ENCODE measurements at places on chromosomes 1 and 21. TPM values are rescaled to one million over a fixed set of nuclear protein-coding genes. Genes with fewer than 3 reads are reported as not detected.

Gene OR2L8
- total RNA-seq, result not detected

Gene TAS1R1
- not detected for total RNA-seq

Gene NHLH1
- not detected for total RNA-seq

Gene REN
- not detected for total RNA-seq

Gene TNFRSF1B
- 10.7 TPM for total RNA-seq

Gene FCER1G
- not detected for total RNA-seq

Gene FCRL5
- not detected for total RNA-seq

Gene GPBP1L1
- 119 TPM for total RNA-seq

Gene PALMD
- total RNA-seq, result 6.0 TPM

Gene KRTAP27-1
- not detected for total RNA-seq
